GM23338 (cell line): ENCODE measurements at places on chromosomes 3 and 15. TPM values are rescaled to one million over a fixed set of nuclear protein-coding genes. Genes with fewer than 3 reads are reported as not detected.
A peak's percentile ranks its signal among the peaks of the same experiment; 100 is the strongest.

The GXYLT2 gene
- total RNA-seq: 5.1 and 5.8 TPM in 2 replicates

The ADCY5 gene
- 10.2 and 10.3 TPM in 2 replicates for total RNA-seq

The GRK7 gene
- total RNA-seq: not detected in 2 replicates

GRCh38 chr3:145411605-145412004 is 749.4 kb downstream of the PLOD2 start:
- H3K27me3 ChIP-seq: no peaks in the 10 kb centered on the region
- H3K27ac ChIP-seq: no peak overlapping the region
- no peaks in the 10 kb centered on the region for H3K36me3 ChIP-seq
- H3K4me1 ChIP-seq: no peaks in the 10 kb centered on the region
- no peak for DNase-seq

- no peaks in the 10 kb centered on the region for H3K4me1 ChIP-seq
- no peak overlapping the region for H3K4me3 ChIP-seq
- DNase-seq: no peak
- H3K27ac ChIP-seq: no peak overlapping the region
- no peaks in the 10 kb centered on the region for H3K27me3 ChIP-seq
Measured at GRCh38 chr3:134729649-134730048, 65.4 kb upstream of the EPHB1 start.

GRCh38 chr15:69474291-69474690 is 21.7 kb downstream of the RPLP1 start:
- H3K27me3 ChIP-seq: no peaks in the 10 kb centered on the region
- DNase-seq: no peak
- H3K36me3 ChIP-seq: no peaks in the 10 kb centered on the region
- no peak overlapping the region for H3K27ac ChIP-seq
- no peaks in the 10 kb centered on the region for H3K4me1 ChIP-seq
- no peak overlapping the region for H3K4me3 ChIP-seq

- H3K27me3 ChIP-seq: no peaks in the 10 kb centered on the region
- H3K27ac ChIP-seq: no peak overlapping the region
- H3K4me1 ChIP-seq: peaks cover 72% of the 10 kb centered on the region
- no peak for DNase-seq
Measured at GRCh38 chr3:46561511-46561910, 4.6 kb downstream of the LRRC2 start.

DNA sequence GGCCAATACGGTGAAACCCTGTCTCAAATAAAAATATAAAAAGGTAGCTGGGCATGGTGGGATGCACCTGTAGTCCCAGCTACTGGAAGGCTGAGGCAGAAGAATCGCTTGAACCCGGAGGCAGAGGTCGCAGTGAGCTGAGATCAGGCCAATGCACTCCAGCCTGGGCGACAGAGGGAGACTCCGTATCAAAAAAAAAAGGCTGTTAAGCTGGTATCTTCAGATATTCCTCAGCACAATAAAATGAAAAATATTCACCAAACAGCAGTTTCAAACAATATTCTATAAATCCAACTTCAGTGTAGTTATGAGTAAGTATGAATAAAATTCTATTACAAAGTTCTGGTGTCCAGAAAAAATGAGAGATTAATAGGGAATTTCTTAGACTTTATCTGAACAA is 14.2 kb downstream of the DENND4A start:
- H3K27me3 ChIP-seq: no peaks in the 10 kb centered on the region
- no peaks in the 10 kb centered on the region for H3K36me3 ChIP-seq
- H3K4me3 ChIP-seq: no peak overlapping the region
- no peaks in the 10 kb centered on the region for H3K4me1 ChIP-seq

DNA sequence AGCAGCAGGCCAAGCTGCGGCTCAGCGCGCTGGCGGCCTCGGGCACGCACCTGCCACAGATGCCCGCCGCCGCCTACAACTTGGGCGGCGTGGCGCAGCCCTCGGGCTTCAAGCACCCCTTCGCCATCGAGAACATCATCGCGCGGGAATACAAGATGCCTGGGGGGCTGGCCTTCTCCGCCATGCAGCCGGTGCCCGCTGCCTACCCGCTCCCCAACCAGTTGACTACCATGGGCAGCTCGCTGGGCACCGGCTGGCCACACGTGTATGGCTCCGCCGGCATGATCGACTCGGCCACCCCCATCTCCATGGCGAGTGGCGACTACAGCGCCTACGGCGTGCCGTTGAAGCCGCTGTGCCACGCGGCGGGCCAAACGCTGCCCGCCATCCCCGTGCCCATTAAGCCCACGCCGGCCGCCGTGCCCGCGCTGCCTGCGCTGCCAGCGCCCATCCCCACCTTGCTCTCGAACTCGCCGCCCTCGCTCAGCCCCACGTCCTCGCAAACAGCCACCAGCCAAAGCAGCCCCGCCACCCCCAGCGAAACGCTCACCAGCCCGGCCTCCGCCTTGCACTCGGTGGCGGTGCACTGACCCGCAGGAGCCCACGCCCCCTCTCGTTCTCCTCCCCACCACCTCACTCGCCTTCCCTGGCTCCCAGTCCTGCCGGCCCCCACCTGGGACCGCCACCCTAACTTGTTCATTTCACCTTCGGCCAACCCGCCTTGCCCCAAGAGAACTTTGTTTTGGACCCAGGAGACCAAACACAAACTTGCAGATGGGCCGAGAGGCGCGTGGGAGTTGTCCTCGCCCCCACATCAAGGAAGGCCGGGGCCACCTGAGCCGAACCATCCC is 1.5 kb downstream of the FOXB1 start:
- no peak overlapping the region for H3K27ac ChIP-seq
- peaks cover 55% of the 10 kb centered on the region for H3K4me1 ChIP-seq
- H3K36me3 ChIP-seq: no peaks in the 10 kb centered on the region
- peak; percentile 41 for DNase-seq
- H3K27me3 ChIP-seq: peaks cover 60% of the 10 kb centered on the region
